ENCODE measurements at places on chromosomes 6 and 20.

DNA sequence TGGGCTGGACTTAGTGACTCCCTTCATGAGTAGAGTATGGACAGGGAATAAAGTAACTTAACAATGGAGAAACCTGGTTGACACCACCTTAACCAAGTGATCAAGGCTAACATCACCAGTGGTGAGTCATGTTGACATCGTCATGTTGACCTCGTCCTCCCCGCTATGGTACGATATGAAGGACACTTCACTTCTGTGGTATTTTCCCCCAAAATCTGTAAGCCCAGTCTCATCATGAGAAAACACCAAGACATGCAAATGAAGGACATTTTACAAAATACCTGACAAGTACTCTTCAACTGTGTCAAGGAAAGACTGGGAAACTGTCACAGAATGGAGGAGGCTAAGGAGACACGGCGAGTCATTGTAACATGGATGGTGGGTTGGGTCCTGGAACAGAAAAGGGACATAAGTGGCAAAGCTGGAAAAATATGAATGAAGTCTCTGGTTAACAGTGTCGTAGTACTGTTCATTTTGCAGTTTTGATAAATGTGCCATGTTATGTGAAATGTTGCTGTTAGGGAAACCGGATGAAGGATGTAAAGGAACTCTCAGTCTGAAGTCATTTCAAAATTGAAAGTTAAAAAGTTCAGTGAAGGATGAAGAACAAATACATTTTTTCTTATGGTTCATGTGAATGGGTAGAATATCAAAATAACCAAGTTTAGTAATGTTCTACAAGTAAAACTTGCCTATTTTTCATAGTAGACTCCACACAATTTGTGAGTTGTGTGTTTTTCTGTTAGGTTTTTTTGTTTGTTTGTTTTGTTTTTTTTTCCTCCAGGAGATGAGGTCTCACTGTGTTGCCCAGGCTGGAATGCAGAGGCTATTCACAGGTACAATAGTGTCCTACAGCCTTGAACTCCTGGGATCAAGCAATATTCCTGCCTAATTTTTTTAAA is 247.5 kb downstream of the TMEM242 start:
- no peak for DNase-seq

GRCh38 chr20:10562899-10563298 is 110.9 kb downstream of the JAG1 start:
- DNase-seq = no peak

DNA sequence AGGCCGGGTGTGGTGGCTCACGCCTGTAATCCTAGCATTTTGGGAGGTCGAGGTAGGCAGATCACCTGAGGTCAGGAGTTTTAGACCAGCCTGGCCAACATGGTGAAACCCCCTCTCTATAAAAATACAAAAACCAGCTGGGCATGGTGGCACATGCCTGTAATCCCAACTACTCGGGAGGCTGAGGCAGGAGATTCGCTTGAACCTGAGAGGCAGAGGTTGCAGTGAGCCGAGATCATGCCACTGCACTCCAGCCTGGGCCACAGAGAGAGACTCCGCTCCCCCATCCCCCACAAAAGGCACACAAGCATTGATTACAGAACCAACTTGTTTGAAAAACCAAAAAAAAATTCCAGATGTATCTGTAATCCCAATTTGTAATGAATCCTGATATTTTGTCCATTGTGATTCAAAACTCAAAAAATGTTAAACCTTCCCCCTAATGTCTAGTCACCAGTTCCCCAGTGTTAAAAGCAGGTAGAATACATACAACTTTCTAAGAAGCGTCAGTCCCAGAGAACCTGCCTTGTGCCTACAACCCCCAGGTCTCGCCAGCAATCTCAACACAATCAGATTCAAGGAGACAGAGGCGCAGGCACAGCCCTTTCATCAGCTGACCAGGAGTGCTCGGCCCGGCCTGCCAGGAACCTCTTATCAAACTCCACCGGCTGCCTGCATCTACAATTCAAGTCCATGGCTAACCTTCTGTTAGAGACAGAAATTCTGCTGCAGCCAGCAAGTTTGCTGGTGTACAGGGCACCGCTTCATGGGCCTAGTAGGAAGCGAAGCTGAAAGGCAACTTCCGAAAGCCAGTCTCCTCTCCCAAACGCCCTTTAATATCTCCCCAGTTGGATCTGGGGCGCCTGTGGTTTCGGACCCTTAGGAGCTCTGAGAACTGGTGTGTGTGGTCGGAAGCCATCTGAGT is 2.1 kb downstream of the EZR start:
- no peak for DNase-seq

DNA sequence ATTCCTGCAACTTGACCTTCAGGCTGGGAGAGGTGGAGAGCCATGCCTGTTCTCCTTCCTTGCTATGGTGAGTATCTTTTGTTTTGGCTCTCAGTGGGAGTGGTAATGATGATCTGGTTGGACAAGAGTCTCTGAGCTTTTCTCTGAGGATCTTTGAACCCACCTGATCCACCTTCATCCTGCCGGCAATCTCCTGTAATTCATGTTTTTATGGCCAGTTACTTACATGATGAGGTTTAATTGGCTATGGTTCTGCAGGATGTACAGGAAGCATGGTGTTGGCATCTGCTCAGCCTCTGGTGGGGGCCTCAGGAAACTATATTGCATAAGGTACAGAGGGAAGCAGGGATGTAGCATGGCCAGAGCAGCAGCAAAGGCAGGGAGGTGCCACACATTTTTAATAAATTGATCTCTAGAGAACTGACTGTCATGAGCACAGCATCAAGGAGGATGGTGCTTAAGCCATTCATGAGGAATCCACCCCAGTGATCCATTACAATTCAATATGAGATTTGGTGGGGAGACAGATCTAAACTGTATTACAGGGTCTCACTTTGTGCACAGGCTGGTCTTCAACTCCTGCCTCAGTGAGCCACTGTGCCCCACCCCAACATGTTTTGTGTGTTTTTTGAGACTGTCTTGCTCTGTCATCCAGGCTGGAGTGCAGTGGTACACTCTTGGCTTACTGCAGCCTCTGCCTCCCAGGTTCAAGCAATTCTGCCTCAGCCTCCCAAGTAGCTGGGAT is 10.0 kb downstream of the HSPA1B start:
- no peak for DNase-seq

DNA sequence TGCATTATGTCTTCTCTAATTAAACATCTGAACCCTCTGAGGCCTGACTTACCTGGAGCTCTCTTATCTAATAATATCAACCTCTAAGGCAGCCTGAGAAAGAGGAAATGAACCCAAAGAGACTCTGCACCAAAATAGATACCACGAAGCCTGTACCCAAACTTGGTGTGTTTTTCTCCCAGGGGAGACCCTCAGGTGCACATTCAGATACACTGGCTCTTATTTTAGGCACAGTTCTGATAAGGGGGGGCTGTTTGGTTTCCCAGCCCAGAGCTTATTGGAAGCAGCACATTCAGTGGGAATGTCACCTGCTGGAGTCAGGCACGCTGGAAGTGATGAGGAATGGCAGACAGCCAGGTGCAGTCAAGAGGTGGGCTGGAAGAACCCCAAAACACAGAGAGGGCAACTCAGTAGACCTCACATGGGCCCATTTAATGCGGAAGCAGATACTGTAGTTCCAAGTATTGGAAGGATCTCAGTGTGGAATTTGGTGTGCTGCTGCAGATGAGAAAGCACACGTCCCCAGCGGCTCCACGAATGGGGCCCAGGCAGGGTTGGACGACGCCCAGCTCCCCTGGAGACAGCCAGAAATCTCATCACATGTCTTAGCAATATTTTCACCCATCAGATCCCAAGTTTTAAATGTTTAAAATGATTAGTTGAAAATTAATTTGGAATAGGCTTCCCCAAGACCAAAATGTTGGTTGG is 9.7 kb upstream of the CCR6 start:
- DNase-seq = no peak

DNA sequence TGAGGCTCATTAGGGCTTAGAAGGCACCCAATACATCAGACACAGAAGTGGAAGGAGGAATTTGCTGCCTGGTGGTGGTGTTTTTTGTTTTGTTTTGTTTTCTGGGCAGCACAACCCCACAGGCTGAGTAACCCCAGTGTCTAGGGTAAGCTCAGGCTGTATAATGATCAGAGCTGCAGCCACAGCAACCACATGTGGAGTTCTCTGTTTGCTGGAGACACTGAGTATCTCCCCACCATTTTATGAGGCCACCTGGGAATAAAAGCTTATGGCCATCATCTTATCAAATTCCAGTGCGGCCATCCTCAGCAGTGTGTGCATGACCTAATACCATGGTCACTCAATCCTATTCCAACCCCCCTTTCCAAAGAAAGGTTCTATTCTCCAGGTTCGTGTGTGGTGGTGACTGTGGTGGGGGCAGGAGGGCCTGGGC is 3.4 kb upstream of the DLL1 start:
- DNase-seq = no peak

GRCh38 chr6:51704932-51705540 is 382.4 kb downstream of the PKHD1 start:
- DNase-seq = no peak
